ENCODE measurements at places on chromosomes 12 and 14. TPM values are rescaled to one million over a fixed set of nuclear protein-coding genes. Genes with fewer than 3 reads are reported as not detected.
A peak's percentile ranks its signal among the peaks of the same experiment; 100 is the strongest.

WSCD2 gene
- total RNA-seq: not detected

ESR2 gene
- not detected for total RNA-seq

PTPRR gene
- total RNA-seq: 0.33 TPM

IRAK3 gene
- total RNA-seq: 4.9 TPM

GUCY2C gene
- 0.36 TPM for total RNA-seq

CCDC38 gene
- total RNA-seq: not detected

PSMA6 gene
- 160 TPM for total RNA-seq

SLC10A1 gene
- not detected for total RNA-seq

TTC9 gene
- total RNA-seq: 16.9 TPM

DNA sequence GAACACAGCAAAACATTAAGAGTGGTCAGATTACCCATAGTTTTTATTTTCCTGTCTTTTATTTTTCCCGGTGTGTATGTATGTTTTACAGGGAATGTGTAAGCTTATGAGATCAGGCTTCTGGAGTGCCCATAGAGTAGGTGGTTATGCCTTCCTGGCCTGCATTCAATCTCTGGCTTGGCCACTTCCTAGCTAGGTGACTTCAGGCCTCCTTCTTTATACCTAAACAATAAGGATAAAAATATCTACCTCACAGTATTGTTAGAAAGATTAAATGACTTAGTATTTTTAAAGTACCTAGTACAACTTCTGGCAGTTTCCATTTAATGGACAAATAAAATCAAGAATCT lies 42.4 kb downstream of the ITPR2 start:
- H3K36me3 ChIP-seq: peaks cover 12% of the 10 kb centered on the region
- DNase-seq: no peak
- H3K4me1 ChIP-seq: peaks cover 26% of the 10 kb centered on the region
- no peak overlapping the region for H3K27ac ChIP-seq
- H3K4me3 ChIP-seq: no peak overlapping the region
- H3K27me3 ChIP-seq: no peaks in the 10 kb centered on the region

- H3K4me3 ChIP-seq: no peak overlapping the region
- peaks cover 7% of the 10 kb centered on the region for H3K36me3 ChIP-seq
- peaks cover 29% of the 10 kb centered on the region for H3K4me1 ChIP-seq
- no peak overlapping the region for H3K27ac ChIP-seq
- H3K27me3 ChIP-seq: peaks cover 15% of the 10 kb centered on the region
These were observed 7.8 kb upstream of the CACNA2D4 start for GRCh38 chr12:1926251-1926657.

DNA sequence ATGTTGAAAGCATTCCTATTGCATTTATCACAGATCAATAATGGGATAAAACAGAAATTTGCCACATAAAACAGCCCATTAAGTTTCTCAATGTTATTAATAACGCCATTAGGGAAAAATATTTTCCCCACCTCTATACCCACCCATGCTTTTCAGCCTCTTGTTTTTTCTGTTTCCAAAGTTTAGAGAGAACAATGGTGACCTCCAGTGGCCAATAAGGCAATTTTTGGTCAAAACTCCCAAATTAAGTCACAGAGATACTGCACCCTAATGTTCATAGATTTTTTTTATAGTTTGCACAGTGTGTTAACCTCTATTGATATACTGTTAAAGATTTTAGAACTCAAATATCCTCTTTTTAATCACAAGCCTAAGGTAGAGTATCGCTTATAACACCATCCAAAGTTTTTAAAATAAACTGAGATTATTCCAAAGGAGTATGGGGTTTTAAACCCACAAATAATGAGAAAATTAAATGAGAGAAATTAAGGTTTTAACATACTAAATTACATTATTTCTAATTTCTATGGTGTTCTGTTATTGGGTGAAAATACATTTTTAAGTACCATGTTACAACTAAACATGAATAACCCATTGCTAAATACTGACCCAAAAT lies 184.7 kb upstream of the DCN start:
- no peak overlapping the region for H3K27ac ChIP-seq
- no peaks in the 10 kb centered on the region for H3K27me3 ChIP-seq
- no peaks in the 10 kb centered on the region for H3K4me1 ChIP-seq
- DNase-seq: no peak
- H3K36me3 ChIP-seq: no peaks in the 10 kb centered on the region

DNA sequence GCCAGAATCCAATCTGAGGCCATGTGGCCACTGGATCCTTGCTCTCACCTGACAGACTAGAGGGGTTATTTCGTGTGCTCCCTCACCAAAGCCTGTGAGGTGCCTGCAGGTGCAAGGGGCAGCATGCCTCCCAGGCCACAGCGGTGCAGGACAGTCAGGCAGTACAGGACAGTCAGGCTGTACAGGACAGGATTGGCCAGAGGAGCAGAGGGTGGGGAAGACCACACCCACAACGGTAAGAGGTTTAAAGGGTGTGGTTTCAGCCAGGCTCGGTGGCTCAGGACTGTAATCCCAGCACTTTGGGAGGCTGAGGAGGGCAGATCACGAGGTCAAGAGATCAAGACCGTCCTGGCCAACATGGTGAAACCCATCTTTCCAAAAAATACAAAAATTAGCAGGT lies 3.1 kb upstream of the BRF1 start:
- H3K27ac ChIP-seq: no peak overlapping the region
- peaks cover 18% of the 10 kb centered on the region for H3K27me3 ChIP-seq
- H3K36me3 ChIP-seq: peaks cover 17% of the 10 kb centered on the region
- no peak overlapping the region for H3K4me3 ChIP-seq

- H3K27ac ChIP-seq: no peak overlapping the region
- no peak for DNase-seq
- peaks cover 12% of the 10 kb centered on the region for H3K36me3 ChIP-seq
- H3K4me1 ChIP-seq: peaks cover 27% of the 10 kb centered on the region
These were observed 74.3 kb downstream of the SUSD6 start for GRCh38 chr14:69685716-69686115.

DNA sequence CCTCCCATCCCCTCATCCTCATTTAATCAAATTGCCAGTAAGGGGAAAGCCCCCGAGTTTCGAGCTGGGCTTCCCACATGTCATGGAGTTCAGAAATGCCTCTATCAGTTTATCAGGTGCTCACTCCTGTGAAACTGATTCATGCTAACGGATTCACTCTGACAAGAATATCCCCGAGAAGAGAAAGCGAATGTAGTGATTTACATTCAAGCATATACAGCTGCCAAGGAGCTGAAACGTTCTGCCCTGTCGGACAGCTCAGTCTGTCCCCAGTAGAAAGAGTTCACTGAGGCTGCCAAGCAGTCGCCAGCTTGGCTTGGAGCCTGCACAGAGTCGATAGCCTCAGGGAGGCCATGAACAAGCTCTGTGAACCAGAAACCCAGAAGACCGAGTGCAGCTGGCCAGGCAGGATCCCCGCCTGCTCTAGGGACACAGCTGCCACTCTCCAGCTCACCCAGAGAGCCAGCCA lies 88.4 kb downstream of the TMCC3 start:
- DNase-seq: no peak
- H3K27ac ChIP-seq: no peak overlapping the region
- peaks cover 3% of the 10 kb centered on the region for H3K36me3 ChIP-seq

DNA sequence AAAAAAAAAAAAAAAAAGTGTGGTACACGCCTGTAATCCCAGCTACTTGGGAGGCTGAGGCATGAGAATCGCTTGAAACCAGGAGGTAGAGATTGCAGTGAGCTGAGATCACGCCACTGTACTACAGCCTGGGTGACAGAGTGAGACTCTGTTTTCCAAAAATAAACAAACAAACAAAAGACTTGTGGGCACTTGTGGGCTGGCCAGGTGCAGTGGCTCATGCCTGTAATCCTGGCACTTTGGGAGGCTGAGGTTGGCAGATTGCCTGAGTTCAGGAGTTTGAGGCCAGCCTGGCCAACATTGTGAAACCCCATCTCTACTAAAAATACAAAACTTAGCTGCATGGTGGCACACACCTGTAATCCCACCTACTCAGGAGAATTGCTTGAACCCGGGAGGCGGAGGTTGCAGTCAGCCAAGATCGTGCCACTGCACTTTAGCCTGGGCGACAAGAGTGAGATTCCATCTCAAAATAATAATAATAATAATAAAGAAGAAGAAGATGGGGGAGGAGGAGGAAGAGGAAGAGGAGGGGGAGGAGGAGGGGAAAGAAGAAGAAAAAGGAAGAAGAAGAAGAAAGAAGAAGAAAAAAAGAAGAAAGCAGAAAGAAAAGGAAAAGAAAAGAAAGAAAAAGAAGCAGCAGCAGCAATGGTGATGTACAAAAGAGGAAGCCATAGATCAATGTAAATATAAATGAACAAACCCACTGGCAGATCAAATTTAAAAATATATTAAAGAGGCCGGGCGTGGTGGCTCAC lies 27.9 kb upstream of the CCNT1 start:
- peaks cover 1% of the 10 kb centered on the region for H3K27me3 ChIP-seq
- no peak overlapping the region for H3K4me3 ChIP-seq
- H3K4me1 ChIP-seq: no peaks in the 10 kb centered on the region

GRCh38 chr14:101972126-101972866 lies 7.9 kb downstream of the DYNC1H1 start:
- H3K4me1 ChIP-seq: peaks cover 11% of the 10 kb centered on the region
- peaks cover 1% of the 10 kb centered on the region for H3K27me3 ChIP-seq

GRCh38 chr12:80059875-80060274 lies 39.5 kb upstream of the OTOGL start:
- no peaks in the 10 kb centered on the region for H3K36me3 ChIP-seq
- no peak overlapping the region for H3K4me3 ChIP-seq
- H3K27ac ChIP-seq: no peak overlapping the region
- H3K27me3 ChIP-seq: no peaks in the 10 kb centered on the region

GRCh38 chr14:53055003-53055402 lies 98.1 kb downstream of the DDHD1 start:
- DNase-seq: no peak
- no peaks in the 10 kb centered on the region for H3K36me3 ChIP-seq
- H3K27ac ChIP-seq: no peak overlapping the region
- no peak overlapping the region for H3K4me3 ChIP-seq

GRCh38 chr12:60935981-60936761 lies 1324.0 kb upstream of the USP15 start:
- no peaks in the 10 kb centered on the region for H3K4me1 ChIP-seq
- H3K27me3 ChIP-seq: peaks cover 1% of the 10 kb centered on the region
- H3K4me3 ChIP-seq: no peak overlapping the region
- DNase-seq: no peak
- no peak overlapping the region for H3K27ac ChIP-seq

GRCh38 chr14:93715279-93715927 lies 72.9 kb downstream of the PRIMA1 start:
- peaks cover 5% of the 10 kb centered on the region for H3K27me3 ChIP-seq
- H3K4me3 ChIP-seq: no peak overlapping the region
- no peaks in the 10 kb centered on the region for H3K36me3 ChIP-seq
- no peak overlapping the region for H3K27ac ChIP-seq
- no peaks in the 10 kb centered on the region for H3K4me1 ChIP-seq
- no peak for DNase-seq

DNA sequence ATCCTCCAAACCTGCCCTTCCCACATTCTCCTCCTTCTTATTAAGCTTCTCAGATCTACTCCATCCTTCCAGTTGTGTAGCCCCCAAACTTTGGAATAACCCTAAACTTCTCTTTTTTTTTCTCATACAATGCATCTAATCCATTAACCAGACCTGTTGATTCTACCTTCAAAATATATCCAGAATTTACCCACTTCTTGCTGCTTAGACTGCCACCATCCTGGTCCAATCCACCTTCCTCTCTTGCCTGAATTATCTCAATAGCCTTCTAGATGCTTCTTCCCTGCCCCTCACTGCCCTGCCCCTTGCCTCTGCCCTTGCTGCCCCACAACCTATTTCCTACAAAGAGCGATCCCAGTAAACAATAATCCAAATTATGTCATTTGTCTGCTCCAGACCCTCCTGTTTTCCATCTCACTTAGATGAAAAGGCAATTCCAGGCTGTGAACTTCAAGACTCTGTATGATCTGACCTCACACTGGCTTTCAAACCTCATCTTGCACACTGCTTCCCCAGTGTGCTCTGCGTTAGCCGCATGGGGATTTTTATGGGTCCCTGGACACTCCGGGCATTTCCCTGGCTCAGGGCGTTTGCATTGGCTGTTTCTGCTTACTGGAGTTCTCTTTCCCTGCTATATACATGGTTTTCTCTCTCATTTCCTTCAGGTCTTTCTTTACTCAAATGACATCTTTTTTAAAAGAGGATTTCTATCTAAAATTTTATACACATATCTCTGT lies 42.6 kb upstream of the HIF1A start:
- no peak for DNase-seq
- peaks cover 33% of the 10 kb centered on the region for H3K4me1 ChIP-seq
- peaks cover 2% of the 10 kb centered on the region for H3K27me3 ChIP-seq
- no peaks in the 10 kb centered on the region for H3K36me3 ChIP-seq

- no peaks in the 10 kb centered on the region for H3K27me3 ChIP-seq
- no peaks in the 10 kb centered on the region for H3K36me3 ChIP-seq
- H3K4me1 ChIP-seq: no peaks in the 10 kb centered on the region
- no peak overlapping the region for H3K27ac ChIP-seq
- no peak for DNase-seq
- no peak overlapping the region for H3K4me3 ChIP-seq
These were observed 335.8 kb downstream of the FLRT2 start for GRCh38 chr14:85865701-85866100.

DNA sequence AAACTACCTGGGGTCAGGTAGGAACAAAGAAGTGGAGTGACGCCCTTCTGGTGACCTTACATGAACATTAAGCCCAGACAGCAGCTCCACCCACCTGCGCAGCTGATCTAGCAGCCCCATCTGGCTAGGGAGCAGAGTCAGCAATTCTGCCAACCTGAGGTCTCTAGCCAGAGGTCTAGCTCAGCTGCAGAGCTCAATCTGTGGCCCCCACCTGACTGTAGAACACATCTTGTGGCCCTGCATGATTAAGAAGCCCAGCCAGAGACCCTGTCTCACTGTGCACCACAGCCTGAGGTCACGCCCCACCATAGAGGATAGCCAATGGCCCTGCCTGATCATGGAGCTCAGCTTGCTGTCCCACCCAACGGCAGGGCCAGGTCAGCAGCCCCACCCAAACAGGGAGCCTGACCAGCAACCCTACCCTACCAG lies 50.6 kb upstream of the HIGD1C start:
- no peak overlapping the region for H3K27ac ChIP-seq
- peaks cover 12% of the 10 kb centered on the region for H3K36me3 ChIP-seq
- no peak for DNase-seq
- no peak overlapping the region for H3K4me3 ChIP-seq

DNA sequence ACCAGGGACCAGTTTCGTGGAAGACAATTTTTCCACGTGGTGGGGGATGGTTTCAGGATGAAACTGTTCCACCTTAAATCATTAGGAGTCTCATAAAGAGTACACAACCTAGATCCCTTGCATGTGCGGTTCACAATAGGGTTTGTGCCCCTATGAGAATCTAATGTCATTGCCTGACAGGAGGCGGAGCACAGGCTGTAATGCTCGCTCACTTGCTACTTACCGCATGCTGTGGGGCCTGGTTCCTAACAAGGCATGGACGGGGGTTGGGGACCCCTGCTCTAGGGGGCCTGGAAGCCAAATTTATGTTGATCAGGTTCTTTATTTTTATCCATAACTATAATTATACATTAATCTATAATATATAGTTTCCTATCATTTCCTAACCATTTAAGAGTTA lies 315.3 kb downstream of the MED13L start:
- no peak for DNase-seq
- H3K4me3 ChIP-seq: no peak overlapping the region
- no peak overlapping the region for H3K27ac ChIP-seq
- H3K27me3 ChIP-seq: peaks cover 4% of the 10 kb centered on the region

GRCh38 chr14:45201905-45202304 lies 51.1 kb downstream of the MIS18BP1 start:
- peaks cover 10% of the 10 kb centered on the region for H3K36me3 ChIP-seq
- H3K4me3 ChIP-seq: no peak overlapping the region
- no peak overlapping the region for H3K27ac ChIP-seq
- no peaks in the 10 kb centered on the region for H3K27me3 ChIP-seq
- DNase-seq: peak; percentile 12

All from endothelial cell (in vitro differentiated cells).